ENCODE measurements at places on chromosomes 7 and 10.

GRCh38 chr7:7236041-7236440 lies 53.7 kb downstream of the C1GALT1 start:
- no peak for DNase-seq

DNA sequence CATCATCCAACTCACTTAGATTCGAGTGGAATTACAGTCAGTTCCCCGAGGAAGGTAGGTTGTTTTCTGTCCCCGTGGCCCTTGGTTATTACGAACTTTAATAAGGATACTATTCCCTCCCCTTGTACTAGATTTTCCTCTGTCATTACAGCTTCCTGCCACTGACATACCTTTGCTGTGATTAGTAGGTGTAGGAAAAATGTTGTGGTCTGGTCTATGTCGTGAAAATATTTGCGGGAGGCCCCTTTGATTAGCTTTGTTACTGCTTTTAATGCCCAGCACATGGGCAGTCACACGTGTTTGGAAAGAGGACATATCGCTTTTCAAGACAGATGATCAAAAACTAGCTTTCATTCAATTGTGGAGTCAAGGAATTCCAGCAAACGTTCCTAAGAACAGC lies 92.2 kb downstream of the GATA3 start:
- DNase-seq, result no peak

GRCh38 chr10:115867305-115867704 lies 405.7 kb downstream of the GFRA1 start:
- DNase-seq, result no peak

DNA sequence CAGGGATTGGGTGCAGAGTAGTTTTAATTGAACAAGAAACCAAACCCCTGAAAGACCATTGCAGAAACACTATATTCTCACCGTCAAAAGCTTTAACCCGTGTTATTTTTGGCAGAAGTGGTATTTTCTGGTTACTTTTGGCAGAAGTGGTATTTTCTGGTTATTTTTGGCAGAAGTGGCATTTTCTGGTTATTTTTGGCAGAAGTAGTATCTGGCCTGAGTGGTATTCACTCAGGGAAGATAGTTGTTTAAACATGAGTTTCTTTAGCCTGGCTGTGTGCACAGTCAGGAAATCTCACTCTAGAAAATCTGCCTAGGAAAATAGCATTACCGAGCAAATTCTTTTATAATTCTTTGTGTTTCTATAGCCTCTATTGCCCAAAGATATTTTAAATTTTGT lies 322.7 kb downstream of the GFRA1 start:
- no peak for DNase-seq

DNA sequence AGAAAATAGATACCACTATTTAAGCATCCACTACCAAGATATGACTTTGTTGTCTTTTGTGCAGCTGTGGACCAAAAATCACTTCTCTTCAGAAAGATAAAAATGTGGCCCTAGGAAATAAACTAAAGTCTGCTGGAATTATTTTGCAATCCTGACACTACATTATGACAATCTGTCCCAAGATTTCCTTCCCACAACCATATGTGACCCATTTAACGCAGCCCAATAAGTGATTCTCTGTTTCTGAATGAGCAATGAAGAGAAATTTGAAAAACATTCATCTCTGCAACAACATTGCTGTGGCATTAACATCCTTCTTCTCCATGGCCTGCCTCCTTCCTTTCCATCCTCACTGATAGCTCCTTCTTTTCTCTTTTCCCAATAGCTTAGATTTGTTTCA lies 212.0 kb downstream of the TSPAN12 start:
- DNase-seq, result no peak

DNA sequence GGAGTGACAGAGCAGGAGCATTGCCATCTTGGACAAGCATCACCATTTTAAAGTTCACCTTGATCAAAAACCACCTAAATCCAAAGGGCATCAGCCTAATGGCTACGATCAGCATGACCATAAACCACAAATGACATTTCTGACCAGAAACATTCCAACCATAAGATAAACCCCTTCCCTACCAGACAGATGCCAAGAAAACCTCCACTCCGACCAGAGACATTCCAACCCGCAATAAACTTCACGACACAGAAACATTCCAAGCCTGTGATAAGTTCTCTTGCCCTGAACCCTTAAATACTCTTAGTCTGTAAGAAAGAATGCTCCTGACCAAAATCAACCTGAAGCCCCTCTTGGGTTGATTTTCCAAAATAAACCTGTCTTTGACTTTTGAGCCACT lies 606.9 kb downstream of the POM121L12 start:
- no peak for DNase-seq

DNA sequence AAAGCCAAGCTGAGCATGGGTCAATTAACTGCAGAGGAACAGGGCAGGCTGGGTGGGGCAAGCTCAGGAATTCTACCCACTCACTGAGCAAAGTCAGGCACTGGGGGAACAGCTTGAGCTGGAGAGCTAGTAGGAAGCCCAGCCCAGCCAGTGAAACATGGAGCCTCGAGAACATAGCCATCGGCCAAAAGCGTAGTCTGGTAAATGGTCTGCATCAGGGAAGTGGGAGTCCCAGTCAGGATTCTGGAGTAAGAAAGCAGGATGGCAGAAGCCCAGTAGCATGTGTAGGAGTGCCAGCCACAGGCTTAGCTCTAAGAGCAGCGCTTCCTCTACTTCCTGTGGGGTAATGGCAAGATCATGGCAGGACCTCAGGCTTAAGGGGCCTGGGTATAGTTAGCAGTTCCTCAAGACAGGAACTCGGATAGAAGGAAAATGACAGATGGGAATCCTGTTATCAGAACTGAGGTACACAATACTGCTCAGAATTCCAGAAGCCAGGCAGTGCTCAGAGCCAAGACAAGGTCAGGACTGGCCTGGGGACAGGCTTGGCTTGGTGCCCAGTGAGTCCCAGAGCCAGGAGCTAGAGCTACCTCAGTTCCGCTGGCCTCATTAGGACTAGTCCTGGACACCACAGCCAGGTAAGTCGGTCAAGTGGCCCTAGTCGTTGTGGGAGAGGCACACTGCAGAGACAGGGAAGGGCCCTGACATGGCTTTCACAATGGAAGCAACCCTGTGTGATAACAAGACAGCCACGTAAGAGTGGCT lies 65.4 kb upstream of the MXI1 start:
- DNase-seq, result no peak

DNA sequence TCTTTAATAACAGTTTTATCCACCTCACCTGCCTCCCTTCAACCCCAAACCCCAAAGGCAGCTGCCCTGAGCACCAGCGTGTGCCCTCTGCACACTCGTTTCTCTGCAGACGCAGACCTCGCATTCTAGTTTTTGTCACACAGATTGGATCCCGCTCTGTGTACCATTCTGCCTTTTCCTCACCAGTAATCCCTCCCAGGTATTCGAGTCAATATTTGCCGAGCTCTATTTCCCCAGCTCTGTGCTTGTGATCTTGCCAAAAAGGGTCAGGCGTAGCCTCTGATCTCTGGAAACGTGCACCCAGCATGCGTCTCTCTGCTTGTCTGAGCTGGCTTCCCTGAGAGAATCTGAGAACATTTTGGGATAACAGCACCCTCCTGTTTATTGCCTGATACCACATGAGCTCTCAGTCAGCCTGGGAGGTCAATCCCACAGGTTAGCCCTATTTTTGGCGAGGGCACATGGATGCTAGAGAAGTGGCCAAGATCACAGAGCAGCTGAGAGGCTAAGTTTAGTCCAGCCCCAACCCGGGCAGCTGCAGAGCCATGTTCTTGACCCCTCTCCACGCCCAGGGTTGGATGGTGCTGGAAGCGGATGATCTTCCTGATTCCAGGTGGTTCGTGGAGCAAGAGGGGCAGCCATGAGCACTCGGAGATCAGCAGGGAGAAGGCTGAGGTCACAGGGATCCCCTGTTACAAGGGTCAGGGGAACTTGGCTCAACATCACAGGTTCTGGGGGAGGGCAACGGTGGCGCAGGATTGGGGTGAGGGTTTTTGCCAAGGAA lies 29.1 kb downstream of the FOXL3 start:
- no peak for DNase-seq

DNA sequence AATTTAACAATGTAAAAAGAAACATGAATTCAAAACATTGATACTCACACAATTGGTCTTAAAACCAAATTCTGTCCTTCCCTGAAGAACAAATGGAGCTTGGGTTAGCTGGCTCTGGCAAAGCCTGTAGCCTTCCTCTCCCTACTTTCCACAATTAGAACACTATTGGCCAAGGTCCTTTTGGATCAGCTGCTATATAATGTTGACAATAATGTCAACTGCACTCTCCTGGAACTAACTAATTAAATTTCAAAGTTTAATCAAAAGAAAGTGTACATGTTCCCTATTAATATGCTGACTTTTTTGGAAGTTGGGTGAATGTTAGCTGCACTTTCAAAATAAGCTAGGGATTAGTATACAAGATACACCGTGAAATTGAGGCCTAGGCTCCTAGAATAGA lies 440.1 kb upstream of the NFE2L3 start:
- DNase-seq, result no peak

DNA sequence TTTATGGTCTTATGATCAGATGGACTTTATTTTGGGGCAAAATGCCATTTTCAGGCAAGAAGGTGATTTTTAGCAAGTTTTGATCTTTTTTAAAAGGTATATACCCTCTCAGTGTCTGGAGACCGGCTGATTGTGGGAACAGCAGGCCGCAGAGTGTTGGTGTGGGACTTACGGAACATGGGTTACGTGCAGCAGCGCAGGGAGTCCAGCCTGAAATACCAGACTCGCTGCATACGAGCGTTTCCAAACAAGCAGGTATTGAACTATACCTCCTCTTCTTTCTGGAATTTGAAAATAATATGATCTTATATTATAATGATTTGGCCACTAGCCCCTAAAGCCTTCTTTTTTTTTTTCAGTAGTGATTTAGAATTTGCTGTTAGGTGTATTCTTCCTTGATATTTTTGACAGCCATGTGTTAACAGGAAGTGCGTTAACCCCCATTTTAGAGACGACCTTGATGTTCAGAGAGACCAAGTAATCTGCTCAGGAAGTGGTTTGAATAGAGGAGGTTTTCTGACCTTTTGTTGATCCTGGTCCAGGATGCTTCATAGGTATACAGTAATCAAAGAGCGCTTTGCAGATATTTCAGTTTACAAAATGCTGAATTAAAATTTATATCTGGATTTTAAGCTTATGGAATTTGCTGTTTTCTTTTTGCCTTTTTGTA lies 6.2 kb downstream of the BUB3 start:
- DNase-seq, result no peak

DNA sequence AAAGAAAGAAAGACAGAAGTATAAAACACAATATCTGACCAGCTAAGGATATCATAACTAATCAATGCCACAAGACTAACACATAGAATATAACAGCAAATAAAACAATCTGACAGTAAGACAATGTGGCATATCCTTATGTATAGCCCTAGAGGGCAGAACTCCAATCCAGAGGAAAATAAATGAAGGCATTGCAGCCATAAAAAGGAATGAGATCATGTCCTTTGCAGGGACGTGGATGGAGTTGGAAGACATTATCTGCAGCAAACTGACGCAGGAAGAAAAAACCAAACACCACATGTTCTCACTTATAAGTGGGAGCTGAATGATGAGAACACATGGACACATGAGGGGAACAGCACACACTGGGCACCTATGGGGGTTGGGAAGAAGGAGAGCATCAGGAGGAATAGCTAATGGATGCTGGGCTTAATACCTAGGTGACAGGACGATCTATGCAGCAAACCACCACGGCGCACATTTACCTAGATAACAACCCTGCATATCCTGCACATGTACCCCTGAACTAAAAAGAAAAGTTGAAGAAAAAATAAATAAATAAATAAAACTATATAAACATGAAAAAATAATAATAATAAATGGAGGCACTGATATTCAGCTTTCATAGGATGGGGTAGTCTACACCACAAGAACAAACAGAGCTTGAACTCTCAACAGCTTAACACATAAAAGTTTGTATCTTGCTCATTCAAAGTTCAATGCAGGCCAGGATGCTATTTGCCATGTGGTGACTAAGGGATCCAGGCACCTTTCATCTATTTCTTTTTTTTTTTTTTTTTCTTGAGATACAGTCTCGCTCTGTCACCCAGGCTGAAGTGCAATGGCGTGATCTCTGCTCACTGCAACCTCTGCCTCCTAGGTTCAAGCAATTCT lies 66.1 kb upstream of the KAT6B start:
- DNase-seq, result no peak

DNA sequence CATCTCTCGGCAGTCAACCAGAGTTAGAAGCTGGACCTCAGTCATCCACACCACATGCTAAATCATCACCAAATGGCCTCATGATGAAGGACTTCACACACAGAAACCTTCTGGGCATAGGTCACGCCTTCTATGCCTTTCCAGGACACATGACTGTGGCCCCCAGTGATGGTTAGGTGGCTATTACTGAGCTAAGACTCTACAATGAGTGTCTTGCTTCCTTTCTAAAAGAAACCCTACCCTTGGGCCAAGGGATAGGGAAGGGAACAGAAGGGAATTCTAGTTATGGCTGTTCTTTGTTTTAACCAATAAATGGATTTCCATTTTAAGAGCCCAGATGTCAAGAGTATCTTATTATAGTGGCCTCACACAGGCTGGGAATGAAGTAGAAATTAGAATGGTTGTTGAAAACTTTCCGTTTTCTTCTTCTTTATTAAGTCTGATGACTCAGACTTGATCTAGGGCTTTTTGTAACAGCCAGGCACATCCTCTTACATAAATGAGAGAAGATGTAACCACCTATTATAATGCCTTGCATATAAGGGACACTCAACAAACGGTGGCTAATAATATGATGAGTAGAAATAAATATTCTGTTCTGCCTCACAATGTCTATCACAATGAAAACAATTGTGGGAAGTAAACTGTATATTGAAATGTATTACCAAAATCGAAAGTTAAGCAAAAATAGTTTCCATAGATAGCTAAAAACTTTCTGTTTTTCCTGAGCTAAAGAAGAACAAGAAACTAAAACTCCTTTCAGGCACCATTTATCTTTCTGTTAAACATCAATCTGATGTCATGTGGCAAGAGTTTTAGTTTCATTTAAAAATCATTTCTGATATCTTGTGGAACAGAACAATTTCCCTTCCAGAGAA lies 62.5 kb upstream of the TOMM7 start:
- no peak for DNase-seq

- DNase-seq, result no peak
Measured at GRCh38 chr7:37180828-37181549, 267.7 kb downstream of the ELMO1 start.

DNA sequence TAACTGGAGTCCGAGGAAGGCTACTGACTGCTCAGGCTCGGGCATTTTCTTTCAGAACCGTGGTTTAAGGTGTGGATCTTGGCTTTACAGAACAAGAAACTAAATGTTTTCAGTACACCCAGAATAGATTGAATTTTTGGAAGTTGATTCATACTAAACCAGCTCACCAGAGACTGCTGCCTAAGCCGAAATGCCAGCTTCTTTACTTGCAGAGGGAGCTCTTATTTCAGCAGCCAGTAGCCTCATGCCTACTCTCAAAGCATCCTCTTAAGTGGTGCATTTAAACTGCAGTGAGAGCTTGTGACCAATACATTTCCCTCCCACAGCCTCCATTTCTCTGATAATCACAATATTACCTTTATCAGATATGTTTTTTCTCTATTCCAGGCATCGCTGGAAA lies 615.1 kb downstream of the SUGCT start:
- DNase-seq, result no peak
